ENCODE measurements at places on chromosomes 13 and 19.

DNA sequence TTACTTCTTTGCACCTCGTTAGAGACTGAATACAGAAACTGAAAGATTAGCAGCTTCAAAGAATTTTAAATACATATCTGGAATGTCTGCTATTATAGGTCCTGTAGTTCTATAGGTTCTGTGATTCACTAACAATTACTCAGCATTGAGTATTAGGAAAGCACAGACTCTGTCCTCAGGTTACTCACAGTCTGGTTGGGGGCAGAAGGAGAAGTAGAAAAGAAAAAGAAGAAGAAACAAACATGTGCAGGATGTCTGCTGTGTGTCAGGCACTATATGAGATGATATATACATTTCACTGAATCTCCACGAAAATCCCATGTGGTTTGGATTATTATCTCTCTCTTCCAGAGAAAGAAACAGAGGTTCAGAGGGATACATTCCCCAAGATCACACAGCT, 40.1 kb downstream of the SERTM1 start:
- DNase-seq = no peak

DNA sequence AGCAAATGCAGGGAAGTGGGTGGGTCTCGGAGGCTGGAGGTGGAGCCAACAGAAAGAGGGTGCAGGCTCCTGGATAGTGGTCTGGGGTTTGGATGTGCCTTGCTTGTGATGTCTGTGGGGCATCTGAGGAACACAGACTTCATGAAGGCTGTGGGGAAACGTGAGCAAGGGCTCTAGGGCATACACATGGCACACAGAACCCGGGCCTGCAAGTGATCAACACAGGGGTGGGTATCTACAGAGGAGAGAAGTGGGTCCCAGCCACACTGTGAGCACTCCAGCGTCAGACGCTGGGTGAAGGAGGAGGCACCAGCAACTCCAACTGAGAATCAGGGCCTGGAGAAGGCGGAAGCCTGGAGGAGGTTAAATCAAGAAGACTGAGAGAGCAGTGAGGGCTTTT, 5.4 kb upstream of the UBE2M start:
- no peak for DNase-seq

DNA sequence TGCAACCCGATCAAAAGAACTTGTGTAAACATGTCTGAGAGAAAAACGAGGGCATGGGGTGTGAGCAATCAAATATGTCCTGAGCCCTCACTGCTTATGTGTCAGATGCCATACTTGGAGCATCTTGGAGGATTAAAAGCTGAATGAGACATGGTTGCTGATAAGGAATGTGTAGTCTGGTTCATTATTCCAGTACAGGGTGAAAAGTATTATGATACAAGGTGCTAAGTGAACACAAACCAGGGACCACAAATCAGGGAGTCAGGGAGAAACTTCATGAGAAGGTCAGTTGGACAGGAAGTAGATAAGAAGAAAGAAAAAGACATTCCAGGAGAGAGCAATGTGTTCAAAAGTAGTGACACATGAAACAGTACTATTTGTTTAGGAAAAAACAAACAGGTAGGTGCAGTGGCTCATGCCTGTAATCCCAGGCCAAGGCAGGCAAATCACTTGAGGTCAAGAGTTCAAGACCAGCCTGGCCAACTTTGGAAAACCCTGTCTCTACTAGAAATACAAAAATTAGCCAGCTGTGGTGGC, 2.0 kb upstream of the RCBTB1 start:
- DNase-seq = no peak

DNA sequence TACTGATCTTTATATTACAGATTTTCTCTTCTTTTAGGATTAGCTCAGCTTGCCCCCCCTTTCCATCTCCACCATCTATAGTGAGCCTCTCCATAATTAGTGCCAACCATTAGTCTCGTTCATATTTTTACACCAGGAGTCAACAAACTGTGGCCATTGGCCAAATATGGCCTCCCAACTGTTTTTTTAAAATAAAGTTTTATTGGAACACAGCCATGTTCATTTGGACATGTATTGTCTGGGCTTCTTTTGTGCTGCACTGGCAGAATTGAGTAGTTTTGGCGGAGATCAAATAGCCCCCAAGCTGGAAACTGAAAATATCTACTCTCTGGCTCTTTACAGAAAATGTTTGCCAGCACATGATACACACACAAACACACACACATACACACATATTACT, 18.4 kb downstream of the ZNF175 start:
- DNase-seq = no peak

GRCh38 chr13:95636853-95637252, 7.7 kb downstream of the DZIP1 start:
- DNase-seq = no peak

DNA sequence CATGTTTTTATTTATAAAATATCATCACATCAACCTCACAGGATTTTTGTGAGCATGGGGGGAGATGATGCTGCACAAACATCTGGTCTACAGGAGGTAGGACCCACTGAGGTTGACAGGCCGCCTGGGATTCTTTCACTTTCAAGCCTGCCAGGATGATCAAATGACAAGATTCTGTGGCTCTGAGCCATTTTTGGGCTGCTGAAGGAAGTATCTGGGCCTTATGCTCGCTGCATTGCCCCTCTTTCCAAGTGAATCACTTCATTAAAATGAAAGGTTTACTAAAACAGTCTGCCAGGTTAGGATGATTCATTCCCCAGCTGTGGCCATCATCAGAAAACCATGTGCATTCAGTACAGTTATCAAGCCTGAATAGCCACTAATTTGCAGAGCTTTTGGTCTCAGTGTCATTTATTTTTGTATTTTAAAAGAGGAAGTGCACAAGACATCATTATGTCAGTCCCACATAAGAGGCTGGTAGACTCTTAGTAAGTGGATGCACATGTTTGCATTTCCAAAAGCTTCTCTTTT, 34.4 kb downstream of the STARD13 start:
- DNase-seq = peak; percentile 86

DNA sequence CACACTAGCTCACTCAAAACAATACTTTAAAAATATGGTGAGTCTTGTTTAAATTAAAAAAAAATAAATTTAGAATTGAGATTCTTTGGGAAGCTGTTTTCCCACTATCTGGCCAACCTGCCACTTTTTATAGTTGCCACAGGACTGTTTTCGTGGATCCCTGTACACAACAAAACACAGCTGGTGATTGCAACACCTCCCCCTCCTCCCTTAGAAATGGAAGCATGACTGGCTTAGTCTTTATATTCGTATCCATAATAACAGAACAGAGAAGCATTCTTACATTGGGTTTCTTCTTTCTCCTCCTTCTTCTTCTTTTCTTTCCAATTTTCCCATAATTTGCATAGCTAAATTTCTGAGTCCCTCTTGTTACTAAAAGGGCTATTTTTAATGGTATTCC, 79.5 kb upstream of the GJB6 start:
- DNase-seq = no peak

GRCh38 chr19:16141043-16141442, 2.4 kb upstream of the HSH2D start:
- DNase-seq = no peak
